ENCODE measurements at places on chromosomes 12 and 14. TPM values are rescaled to one million over a fixed set of nuclear protein-coding genes. Genes with fewer than 3 reads are reported as not detected.

GRCh38 chr12:121748571-121749265, 36.2 kb downstream of the TMEM120B start:
- no peak for DNase-seq

DNA sequence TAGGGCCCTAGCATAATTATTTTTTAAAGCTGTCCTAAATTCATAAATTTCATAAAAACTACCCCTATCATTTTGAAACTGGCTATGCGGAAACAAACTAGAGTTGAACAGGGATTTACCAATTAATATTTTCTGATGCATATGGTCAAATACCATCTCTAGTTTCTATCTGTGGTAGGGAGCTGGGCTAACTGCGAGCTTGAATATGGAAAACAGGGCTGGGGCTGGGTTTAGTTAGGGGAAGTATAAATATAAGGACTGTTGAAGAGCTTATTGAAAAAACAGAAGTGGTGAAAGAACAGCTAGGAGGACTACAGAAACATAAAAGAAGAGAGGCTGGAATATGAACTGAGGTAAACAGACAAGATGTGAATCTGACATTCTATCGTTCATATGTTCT, 91.8 kb downstream of the SLC38A1 start:
- no peak for DNase-seq

GRCh38 chr12:46944088-46944487, 118.3 kb upstream of the SLC38A4 start:
- DNase-seq = no peak

GRCh38 chr12:122951406-122951805, 14.9 kb downstream of the ABCB9 start:
- no peak for DNase-seq

DNA sequence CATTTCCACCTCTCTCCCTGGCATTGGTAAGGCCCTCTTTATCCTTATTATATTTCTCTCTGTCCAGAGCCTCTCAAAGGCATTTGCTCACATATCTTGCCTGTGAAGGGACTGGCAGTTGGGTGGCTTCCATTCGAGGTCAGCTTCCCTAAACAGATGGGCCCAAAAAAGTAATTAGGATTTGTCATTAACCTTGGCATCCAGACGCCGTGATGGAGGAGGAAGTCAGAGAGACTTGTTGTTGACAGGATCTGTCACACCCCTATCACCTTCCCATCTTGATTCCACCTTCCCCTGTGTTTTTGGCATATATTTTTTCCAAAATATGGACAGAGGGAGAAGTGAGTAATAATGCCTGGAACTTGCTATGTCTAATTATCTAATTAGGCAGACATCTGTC, 54.0 kb upstream of the OAS1 start:
- no peak for DNase-seq

DNA sequence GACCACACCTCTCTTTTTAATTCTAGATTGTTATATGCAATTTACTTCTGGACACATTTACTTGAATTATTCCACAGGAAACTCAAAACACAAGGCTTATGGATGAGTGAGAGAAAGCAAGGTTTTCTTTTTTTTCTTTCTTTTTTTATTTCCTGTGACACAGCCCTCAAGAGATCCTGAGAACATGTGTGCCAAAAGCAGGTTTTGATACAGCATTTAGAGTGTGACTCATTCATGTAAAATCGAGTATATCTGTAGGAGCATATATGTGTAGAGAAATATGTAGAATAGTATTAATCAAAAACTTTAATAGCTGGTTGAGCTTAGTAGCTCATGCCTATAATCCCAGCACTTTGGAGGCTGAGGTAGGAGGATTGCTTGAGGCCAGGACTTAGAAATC, 4.4 kb upstream of the MAX start:
- no peak for DNase-seq

DNA sequence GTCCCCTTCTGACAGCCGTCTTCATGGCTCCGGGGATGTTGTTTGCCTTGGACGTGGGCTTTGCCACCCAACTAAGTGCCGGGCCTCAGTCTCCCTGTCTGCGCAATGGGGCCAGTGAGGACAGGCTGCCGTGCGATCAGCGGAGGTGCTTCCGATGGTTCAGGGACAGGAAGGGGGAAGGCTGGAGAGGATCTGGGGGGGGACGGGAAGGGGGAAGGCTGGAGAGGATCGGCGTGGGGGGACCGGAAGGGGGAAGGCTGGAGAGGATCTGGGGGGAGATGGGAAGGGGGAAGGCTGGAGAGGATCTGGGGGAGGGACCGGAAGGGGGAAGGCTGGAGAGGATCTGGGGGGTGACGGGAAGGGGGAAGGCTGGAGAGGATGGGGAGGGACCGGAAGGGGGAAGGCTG, 3.4 kb downstream of the MMP17 start:
- no peak for DNase-seq

GRCh38 chr12:71134405-71134804, 23.4 kb downstream of the TSPAN8 start:
- DNase-seq = no peak

DNA sequence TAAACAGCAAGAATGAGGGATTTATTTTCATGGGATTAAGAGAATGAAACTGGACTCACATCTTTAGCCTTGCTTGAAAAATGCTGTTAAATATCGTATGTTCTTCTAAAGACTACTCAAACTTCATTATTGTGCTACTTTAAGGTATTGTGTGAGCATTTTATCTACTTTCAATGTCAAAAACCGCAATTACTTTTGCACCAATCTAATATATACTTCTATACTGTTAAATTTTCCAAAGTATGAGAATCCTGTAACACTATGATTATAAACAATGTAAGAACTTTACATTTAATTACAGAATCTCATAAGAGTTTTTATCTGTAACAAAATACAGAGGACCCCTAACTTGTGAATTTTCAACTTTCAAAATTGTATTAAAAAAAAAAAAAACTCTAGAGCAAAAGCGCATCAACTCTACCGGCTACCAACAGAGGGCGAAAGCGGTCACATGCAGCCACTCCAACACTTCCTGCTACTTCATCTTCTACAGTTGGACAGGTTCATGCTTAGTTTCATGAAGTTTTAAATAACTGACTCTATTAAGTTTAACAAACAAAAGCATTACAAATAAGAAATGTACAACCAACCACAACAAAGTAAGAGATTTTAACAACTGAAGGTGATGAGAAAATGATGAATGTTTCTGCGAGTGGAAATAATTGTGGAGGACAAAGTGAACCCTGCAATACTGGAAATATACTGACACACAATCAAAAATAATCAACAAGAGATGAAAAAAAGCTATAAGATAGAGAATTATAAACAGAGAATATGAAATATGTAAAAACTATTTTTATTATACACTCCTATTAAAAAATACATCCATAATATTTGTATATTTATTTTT, 210.9 kb downstream of the MED13L start:
- peak; percentile 62 for DNase-seq

DNA sequence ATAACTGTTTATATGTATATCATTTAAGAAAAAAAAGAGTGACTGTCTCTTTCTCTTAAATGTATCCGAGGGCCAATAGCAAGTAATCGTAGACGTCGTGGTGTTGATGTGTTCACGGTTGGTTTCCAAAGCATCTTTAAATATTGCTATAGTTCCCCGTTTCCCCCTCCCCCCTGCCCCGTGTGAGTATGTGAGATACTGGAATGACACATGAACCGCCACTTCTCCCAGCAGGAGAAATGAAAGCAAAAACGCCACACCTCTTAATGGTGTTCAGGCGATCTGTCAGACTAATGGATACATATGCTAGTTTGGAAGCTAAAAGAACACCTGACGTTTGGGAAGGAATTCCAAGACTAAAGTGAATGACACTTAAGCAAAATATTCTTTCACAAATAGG, 258.3 kb downstream of the FOXN3 start:
- no peak for DNase-seq

GRCh38 chr12:597926-598568, 65.2 kb downstream of the NINJ2 start:
- no peak for DNase-seq

GRCh38 chr12:11500188-11500860, 105.0 kb upstream of the PRB2 start:
- peak; percentile 78 for DNase-seq

ADGRD1 gene
- total RNA-seq = 1.1 TPM

GARIN6 gene
- total RNA-seq = not detected

CMA1 gene
- not detected for total RNA-seq

TAS2R30 gene
- 0.94 TPM for total RNA-seq

PLCZ1 gene
- total RNA-seq = not detected

CABP1 gene
- 0.13 TPM for total RNA-seq

SERPINA9 gene
- not detected for total RNA-seq

KCNC2 gene
- not detected for total RNA-seq

ANKRD9 gene
- 12.1 TPM for total RNA-seq

CCER1 gene
- not detected for total RNA-seq

TOMM20L gene
- 0.37 TPM for total RNA-seq
